ENCODE measurements at places on chromosomes 4 and X. TPM values are rescaled to one million over a fixed set of nuclear protein-coding genes. Genes with fewer than 3 reads are reported as not detected.

HMGB2 gene
- total RNA-seq = 76.8 TPM

DNA sequence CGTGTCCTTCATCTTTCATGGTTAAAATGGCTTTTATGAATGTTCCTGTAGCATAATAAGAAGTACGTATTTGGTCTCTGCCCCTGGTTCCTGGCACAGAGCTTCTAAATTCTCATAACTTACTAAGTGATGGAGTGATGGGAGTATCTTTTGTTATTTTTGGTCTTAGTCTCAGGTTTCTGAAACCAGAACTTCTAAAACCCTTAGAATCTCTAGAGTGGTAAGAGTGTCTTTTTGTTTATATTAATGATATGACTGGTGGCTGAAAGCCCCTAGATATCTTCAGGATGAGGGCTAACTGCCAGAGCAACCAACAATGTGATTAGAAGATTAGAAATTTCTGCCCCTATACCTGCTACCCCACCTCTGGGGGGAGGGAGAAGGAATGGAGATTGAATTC lies 45.8 kb upstream of the BBS12 start:
- no peak for DNase-seq

CCDC110 gene
- total RNA-seq = 4.5 TPM

GRCh38 chr4:86641516-86642090 lies 47.5 kb downstream of the PTPN13 start:
- DNase-seq = no peak

DNA sequence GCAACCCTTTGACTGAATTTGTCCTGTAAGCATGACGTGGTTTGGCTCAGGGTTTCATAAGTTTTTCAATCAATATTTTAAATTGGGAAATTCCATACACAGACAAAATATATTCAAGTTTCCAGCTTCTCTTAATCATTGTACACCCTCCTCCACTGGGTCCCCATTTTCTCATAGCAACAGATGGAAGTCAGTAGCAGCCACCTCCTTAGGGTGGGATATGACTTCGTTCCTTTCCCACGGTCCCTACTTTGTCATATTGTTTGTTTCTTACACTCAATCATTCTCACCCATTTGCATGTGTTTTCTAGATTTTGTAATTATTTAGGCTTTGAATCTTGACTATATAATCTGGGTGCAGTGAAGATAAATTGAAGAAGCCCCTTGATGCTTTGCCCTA lies 664.5 kb upstream of the IGFBP7 start:
- DNase-seq = no peak

- no peak for DNase-seq
Observed at GRCh38 chr4:16253127-16253960, 27.1 kb upstream of the TAPT1 start.

GRCh38 chrX:70032792-70033191 lies 16.9 kb downstream of the AWAT2 start:
- no peak for DNase-seq

SPATA4 gene
- total RNA-seq = 1.2 TPM

- DNase-seq = no peak
Observed at GRCh38 chr4:113026556-113026955, 22.9 kb upstream of the ANK2 start.

- no peak for DNase-seq
Observed at GRCh38 chr4:5821665-5822358, 71.1 kb downstream of the CRMP1 start.

DNA sequence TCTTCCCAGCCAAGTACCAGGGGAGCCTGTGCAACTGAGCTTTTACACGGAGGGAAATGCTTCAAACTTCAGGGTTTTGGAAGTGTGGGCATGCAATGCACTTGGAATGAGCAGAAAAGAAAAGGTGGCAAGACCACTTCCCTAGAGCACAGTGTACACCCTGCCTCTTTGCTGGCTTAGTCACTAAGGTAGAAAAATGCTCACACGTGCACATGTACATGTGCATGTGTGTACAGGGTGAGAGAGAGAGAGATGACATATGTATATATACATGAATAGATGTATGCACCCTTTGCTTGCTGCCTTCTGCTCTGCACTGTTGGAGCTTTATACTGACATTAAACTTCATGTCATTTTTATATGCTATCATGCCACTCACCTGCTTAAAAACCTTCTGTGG lies 7.9 kb upstream of the KLF3 start:
- DNase-seq = no peak

DNA sequence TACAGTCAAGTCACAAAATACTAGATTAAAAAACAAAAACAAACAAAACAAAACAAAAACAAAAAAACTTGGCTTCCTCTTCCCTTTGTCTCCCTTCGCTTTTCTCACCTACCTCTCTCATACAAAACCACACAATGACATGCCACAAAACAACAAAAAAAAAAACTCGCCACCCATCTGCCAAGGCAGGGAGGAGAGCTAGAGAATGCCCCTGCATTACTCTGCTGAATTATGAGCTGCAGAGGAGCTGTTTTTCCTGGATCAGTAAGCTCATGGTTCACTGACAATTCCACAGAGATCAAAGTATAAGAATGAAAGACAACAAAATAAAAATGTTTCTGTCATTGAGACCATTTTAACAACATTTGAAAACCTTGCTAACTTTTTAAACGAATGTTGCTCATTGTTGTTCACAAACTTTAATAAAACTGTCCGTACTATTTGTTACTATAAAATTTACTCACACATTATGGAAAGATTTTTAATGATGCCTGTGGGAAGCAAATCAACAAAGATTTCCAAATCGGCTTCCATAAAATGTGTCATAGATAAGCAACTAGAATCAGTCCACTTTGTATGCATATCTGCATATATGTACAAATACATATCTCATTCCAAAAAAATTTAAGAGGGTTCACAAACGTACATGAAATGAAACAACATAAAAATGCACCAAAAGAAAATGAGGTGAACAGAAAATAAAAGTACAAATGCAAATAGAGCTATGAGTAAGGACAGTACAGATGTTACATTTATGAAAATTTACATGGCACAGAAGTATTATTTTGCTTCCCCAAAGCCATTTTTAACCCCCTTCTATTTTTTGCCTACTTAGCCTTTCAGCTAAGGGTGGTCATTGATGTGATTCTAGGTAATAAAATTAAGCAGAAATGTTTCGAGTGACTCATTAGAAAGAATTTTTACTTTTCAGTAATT lies 252.4 kb upstream of the FAT4 start:
- DNase-seq = no peak

FAM241A gene
- 2.9 TPM for total RNA-seq

CXorf49 gene
- total RNA-seq = not detected

COX18 gene
- total RNA-seq = 15.8 TPM

GRCh38 chr4:183996868-183997267 lies 91.8 kb downstream of the STOX2 start:
- DNase-seq = no peak

DNA sequence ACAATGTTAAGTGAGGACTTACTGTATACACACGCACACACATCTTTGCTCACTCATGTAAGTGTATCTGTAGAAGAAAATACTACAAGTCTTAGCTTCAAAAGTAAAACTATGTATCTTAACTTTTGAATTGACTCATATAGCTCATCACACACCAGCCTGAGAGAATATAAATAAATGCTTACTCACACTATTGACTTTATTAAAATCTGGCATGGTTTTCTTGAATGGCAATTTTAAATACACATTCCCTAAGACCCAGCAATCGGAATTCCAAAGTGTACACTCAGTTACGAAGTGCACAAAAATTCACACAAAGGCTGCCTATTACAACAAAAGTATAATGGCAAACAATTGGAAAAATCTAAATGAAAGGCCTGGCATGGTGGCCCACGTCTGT lies 2.0 kb downstream of the ERCC6L start:
- DNase-seq = no peak

GRCh38 chr4:41611881-41612871 lies 74.2 kb downstream of the LIMCH1 start:
- DNase-seq = peak; percentile 74

Data from kidney (tissue), 22 donors.